ENCODE measurements at places on chromosomes 6 and 20. TPM values are rescaled to one million over a fixed set of nuclear protein-coding genes. Genes with fewer than 3 reads are reported as not detected.

DNA sequence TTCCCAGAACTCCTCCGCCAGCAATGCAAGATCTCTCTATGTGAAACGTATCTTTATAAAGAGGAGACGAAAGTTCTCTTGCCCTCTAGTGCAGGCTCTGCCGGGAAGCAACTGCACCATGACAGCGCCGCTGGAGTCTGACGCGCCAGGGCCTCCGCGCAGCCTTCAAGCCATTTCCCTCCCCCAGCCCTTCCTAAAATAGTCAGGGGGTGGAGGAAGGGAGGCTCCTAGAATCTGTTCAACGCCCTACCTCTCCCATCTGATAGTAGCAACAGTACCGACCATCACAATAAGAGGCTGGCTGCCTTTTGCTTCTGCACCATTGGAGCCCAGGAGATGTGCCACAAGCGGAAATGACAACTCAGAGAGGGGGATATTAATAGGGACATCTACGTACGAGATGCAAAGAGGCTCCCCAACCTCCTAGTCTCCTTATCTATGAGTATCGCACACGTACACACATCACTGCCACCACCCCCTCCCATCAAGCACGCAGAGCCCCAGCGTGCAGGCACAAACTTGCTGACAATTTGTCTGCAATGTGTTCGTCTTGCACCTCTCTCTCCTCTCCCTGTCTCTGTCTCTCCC lies 1.0 kb downstream of the SYNE1 start:
- DNase-seq: no peak

DNA sequence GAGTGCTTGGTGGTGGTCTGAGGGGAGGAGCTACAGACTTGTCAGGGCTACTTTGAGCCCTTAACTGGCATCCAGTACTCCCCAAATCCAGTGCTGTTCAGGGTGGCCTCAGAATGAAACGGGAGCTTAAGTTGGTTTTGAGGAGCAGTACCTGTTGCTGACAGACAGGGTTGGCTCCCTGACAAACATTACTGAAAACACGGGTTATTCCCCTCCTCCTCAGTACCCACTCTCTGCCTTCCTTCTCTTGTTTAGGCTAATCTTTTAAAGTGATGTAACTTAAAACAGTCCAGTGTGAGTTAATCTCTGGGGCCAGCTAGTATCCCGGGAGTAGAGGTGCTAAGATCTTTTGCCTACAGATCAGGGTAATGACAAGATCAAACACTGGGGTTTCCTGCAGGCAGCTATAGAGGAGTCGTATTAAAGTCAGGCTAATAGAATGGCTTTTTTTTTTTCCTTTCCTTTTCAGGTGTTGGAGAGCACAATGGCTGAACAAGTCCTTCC lies 3.7 kb downstream of the TNFAIP3 start:
- no peak for DNase-seq

DNA sequence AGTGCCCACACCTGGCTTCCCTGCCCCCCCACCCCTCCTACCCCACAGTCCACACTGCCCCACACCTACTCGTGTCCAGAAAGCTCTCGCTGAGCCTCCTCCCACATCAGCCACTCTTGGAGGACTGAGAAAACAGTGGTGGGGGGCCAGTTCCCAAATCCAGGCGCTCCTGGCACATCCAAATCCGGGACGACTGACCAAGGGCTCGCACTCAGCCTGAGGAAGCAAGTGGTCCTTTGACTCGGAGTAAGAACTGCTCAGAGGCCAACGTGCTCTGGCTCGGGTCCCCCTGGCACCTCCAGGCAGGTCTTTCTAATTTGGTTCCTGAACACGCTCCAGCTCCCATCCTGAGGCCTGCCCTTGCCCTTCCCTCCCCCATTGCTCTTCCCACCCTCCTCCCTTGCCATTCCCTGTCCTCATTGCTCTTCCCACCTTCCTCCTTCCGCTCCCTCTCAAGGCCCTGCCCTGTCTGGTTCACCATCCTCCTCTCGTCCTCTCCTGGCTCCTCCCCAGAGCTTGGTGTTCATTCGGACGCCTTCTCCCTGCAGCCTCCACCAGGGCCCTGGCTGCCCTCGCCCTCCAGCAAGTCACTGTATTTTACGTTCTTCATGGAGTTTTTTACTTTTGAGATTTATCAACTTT lies 83.6 kb downstream of the THBS2 start:
- DNase-seq: no peak

DNA sequence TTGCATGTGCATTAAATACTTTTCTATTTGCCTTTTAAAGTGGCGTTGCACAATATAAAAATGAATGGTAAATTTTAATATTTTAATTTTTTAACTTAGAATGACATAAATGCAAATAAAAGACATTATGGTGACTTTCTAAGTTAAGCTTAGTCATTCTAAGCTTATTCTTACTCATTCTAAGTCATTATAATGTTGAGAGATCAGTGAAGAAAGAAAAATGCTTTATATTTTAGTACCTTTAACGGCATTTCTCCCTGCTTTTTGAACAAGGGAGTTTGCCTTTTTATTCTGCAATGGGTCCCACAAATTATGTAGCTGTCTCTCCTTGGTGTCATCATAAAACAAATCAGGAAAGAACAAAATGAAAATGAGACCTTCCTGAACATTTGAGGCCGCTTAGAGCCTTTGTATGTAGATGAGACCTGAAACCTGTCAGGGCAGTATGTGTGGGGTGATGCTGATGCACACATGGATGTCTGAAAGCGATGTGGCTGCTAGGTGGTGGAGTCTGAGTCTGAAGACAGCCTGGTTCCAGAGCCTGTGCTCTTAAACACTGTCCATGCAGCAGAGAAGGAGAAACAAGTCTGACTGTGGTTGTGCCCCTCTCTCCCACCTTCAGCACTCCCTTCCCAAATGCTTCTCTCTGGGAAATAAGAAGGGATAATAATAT lies 158.0 kb downstream of the PHF3 start:
- no peak for DNase-seq

PPP1R3D gene
- total RNA-seq: 4.4 TPM

Data from T-helper 17 cell (primary cell).